ENCODE measurements at places on chromosomes 7 and 10. TPM values are rescaled to one million over a fixed set of nuclear protein-coding genes. Genes with fewer than 3 reads are reported as not detected.
A peak's percentile ranks its signal among the peaks of the same experiment; 100 is the strongest.

- no peak for DNase-seq
Observed at GRCh38 chr7:45969940-45970339, 48.9 kb upstream of the IGFBP3 start.

The SLC16A12 gene
- total RNA-seq = under 0.01 TPM

The NANOS1 gene
- 1.9 TPM for total RNA-seq

GRCh38 chr10:78529262-78529661 lies 495.6 kb downstream of the RPS24 start:
- DNase-seq = no peak

GRCh38 chr7:137958470-137959431 lies 43.1 kb downstream of the CREB3L2 start:
- no peak for DNase-seq

- DNase-seq = no peak
Observed at GRCh38 chr7:2084331-2084730, 148.4 kb downstream of the MAD1L1 start.

GRCh38 chr10:17872191-17873091 lies 63.3 kb downstream of the MRC1 start:
- DNase-seq = peak; percentile 25

GRCh38 chr7:30072735-30073134 lies 44.5 kb downstream of the PLEKHA8 start:
- DNase-seq = no peak

GRCh38 chr7:99155211-99155610 lies 11.3 kb upstream of the SMURF1 start:
- no peak for DNase-seq

DNA sequence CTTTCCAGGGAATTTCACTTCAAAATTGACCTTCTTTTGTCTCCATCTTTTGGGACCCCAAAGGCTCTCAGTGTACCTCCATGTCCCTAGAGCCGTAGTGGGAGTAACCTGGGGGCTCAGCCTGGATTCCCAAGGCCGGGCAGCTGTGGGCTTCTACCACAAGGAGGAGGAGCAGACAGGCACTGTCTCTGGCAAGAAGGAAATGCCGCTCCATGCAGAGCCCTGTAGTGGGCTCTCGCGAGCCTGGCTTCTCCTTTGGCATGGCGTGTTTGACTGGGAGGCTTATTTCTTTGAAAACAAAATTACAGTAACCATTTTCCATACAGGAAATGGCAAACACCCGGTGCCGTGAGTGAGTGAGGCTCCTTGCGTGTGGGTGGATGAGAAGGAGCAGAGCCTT lies 76.8 kb upstream of the FAM180A start:
- DNase-seq = no peak

All from fibroblast of villous mesenchyme (primary cell).